ENCODE measurements at places on chromosomes 7 and 10.

- DNase-seq: no peak
Observed at GRCh38 chr7:125450749-125451148, 521.1 kb upstream of the POT1 start.

- DNase-seq: no peak
Observed at GRCh38 chr7:51458693-51459092, 142.1 kb upstream of the COBL start.

GRCh38 chr7:43784030-43784584, 25.6 kb downstream of the BLVRA start:
- DNase-seq: no peak

- no peak for DNase-seq
Observed at GRCh38 chr7:10655031-10655430, 318.6 kb upstream of the PHF14 start.

GRCh38 chr10:42983591-42983990, 93.3 kb upstream of the RET start:
- no peak for DNase-seq

- DNase-seq: no peak
Observed at GRCh38 chr7:30642789-30643188, 39.5 kb downstream of the CRHR2 start.

DNA sequence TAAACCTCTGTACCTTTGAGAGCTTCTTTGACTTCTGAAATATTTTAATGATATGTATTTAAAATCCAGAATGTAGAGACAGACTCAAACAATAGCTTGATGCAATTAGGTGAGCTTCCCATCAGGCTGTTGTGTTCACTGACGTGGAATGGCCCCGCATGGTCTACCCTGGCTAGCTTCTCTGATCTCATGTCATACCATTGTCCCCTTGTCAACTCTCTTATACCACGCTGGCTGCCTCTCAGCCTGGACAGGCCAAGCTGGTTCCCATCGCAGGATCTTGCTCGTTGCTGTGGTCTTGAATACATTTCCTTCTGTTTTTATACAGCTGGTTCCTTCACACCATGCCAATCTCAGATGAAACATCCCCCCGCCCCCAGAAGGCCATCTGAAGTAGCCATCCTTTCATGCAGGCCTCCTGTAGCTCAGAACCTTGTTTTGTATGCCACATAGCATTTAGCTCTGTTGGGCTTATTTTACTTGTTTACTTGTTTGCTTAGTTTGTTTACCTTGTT, 84.2 kb downstream of the FANK1 start:
- no peak for DNase-seq

DNA sequence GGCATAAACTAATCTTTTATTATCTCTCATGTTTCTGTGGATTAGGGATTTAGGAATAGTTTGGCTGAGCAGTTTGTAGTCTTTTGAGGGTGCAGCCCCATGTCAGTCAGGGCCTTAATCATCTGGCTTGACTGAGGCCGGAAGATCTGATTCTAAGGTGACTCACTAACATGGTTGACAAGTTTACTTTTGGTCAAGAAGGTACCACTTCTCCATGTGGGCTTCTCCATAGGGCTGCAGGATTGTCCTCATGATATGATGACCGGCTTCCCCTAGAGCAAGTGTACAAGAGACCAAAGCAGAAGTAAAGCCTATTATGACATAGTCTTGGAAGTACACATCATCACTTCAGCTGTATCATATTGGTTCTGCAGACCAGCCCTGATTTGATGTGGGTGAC, 45.9 kb upstream of the OIT3 start:
- DNase-seq: no peak

DNA sequence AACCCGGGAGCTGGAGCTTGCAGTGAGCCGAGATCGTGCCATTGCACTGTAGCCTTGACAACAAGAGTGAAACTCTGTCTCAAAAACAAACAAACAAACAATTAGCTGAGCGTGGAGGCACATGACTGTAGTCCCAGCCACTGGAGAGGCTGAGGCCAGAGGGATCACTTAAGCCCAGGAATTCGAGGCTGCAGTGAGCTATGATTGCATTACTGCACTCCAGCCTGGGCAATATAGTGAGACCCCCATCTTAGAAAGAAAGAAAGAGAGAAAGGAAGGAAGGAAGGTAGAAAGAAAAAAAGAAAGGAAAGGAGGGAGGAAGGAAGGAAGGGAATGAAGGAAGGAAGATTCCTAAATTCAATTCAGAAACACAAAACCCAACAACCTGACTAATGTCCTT, 141.3 kb upstream of the TNRC18 start:
- no peak for DNase-seq

- DNase-seq: no peak
Observed at GRCh38 chr7:112092709-112093395, 113.3 kb downstream of the DOCK4 start.

DNA sequence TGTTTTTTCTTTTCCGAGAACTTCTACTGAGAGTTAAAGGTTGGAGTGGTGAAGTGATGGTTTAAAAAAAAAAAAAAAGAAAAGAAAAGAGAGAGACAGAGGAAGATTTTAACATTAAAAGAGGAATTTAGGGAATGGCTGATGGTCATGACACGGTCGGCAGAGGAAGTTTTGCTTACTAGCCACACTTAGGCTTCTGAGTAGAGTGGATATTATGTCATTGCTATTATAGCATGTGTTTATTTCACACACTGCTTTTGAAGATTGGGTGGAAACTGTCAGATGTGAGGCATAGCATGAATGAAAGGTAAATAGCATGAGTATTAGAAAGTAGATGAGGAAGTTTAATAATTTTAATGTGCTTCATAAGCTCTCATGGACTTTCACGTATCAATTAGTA, 2.5 kb downstream of the KAT6B start:
- DNase-seq: no peak

DNA sequence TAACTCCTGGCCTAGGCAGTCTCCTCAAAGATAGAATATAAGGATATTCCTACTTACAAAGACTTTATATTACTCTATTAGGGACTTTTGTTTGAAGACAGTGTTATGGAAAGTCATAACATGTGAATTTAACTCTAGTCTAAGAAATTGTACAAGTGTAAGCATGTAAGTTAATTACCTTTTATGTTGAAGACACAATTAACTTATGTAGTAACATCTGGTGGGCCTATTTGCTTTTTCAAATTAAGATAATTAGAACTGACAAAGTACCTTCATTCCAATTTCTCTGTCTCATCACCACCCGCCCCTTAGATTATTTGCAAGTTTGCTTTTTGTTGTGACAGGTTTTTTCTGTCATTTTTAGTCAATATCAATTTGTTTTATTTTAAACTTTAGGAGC, 126.0 kb upstream of the THSD7A start:
- DNase-seq: no peak

- DNase-seq: peak; percentile 58
Observed at GRCh38 chr7:2521952-2522591, 2.5 kb downstream of the LFNG start.

DNA sequence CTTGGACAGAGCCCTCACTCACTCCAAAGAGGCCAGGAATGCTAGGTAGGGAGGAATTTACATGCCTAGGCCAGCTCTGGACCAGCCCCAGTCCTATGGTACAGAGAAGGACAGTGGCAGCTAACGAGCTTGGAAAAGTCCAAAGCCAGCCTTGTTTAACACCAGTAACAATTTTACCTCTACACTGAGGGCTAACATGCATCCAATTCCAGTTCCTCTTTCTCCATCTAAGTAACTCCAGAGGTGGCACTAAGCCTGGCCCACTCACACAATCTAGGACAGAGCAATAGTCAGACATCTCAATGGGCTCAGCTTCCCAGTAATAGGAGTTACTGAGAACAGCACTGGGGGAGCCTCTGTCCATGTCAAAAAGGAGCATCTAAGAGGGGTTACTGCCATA, 5.7 kb upstream of the LCOR start:
- no peak for DNase-seq
